Activated gamma-delta T cell (primary cell): ENCODE measurements at places on chromosomes 12 and 14.

GRCh38 chr12:57803319-57803893 is 15.1 kb downstream of the AVIL start:
- no peak for DNase-seq

DNA sequence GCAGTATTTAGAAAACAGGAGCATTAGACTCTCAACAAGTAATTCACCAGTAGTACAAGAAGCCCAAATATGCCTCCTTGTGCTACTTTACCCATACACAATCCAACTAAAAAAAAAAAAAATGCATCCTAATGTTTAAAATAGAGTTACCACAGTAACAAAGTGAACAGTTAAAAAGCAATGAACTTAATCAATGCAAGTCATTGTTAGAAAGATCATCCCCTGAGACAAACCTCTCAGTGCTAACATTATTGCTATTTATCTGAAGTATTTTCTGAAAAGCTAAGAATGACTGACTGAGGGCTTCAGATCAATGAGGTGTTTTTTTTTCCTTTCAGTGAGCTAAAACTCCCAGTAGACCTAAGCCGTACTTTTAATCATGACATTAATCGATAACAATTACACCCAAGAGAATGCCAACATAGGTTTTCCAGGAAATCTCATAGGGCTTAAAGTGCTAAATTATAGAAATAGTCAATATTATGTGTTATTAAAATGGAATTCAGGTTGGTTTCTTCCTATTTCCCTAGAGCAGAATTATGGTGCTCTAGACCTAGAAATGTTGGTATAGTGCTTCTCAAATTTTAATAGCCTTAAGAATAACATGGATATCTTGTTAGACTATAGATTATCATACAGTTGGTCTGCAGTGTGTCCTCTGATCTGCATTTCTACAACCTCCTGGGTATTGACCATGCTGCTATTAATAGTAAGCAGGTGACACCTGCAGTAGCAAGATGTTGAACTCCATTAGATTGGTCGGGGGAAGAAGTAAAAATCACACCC is 123.0 kb downstream of the PRKD1 start:
- DNase-seq, result no peak

GRCh38 chr14:59360923-59361794 is 104.0 kb downstream of the GPR135 start:
- no peak for DNase-seq

GRCh38 chr12:82746668-82747067 is 60.0 kb downstream of the TMTC2 start:
- no peak for DNase-seq

DNA sequence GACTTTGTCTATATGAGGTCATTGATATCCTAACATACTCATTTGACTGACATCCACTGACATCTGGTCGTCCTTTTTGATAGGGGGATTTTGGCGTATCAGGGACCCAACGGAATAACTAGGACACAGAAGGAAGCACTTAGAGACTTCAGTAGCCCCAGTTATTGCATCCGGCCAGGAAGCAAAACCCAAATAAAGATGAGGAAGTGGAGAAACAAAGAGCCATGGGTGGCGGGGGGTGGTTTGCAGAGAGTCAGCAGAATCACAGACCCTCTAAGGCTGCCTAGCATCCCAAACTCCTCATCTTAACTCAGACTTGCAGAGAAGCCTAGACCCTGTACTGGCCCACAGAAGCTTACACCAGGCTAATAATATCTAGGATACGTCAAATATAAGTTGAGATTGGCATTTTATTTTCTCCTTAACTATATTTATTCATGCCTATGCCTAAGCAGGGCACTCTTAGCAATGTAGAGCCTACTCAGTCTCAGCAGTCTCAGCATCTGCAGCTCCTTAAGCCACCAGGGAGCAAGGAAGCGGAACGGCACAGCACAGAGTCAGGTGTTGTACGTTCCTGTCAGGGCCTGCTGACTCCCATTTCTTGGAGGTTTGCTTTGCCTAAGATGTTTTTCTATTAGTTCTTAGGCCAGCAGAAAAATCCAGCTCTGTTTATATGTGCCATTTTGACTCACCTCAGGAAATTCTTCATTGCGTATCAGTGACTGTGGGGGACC is 45.1 kb downstream of the KCNA1 start:
- no peak for DNase-seq

- no peak for DNase-seq
Measured at GRCh38 chr12:116148844-116149243, 128.6 kb downstream of the MED13L start.

- DNase-seq, result no peak
Measured at GRCh38 chr12:89829434-89829975, 120.9 kb upstream of the ATP2B1 start.

DNA sequence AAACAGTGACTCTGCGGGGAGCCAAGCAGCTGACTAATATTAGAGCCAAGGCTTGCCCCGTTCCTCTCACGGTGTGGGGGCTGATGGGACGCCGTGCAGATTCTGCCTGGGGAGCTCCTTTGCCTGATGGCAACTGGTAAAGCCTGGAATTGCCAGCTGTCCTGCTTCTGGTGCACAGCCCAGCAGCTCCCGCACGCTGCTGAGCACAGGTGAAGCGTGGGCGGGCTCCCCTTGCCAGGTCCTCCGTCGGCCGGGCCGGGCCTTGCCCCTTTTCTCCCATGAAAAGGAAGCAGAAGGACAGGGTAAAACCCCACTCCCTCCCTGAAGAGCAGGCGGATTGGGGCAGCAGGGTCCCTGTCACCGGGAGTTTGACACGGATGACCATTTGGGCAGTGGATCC is 79.0 kb downstream of the WDR20 start:
- no peak for DNase-seq

- DNase-seq, result no peak
Measured at GRCh38 chr14:31442284-31442683, 15.0 kb downstream of the DTD2 start.

GRCh38 chr12:64470495-64470894 is 18.6 kb downstream of the TBK1 start:
- no peak for DNase-seq

DNA sequence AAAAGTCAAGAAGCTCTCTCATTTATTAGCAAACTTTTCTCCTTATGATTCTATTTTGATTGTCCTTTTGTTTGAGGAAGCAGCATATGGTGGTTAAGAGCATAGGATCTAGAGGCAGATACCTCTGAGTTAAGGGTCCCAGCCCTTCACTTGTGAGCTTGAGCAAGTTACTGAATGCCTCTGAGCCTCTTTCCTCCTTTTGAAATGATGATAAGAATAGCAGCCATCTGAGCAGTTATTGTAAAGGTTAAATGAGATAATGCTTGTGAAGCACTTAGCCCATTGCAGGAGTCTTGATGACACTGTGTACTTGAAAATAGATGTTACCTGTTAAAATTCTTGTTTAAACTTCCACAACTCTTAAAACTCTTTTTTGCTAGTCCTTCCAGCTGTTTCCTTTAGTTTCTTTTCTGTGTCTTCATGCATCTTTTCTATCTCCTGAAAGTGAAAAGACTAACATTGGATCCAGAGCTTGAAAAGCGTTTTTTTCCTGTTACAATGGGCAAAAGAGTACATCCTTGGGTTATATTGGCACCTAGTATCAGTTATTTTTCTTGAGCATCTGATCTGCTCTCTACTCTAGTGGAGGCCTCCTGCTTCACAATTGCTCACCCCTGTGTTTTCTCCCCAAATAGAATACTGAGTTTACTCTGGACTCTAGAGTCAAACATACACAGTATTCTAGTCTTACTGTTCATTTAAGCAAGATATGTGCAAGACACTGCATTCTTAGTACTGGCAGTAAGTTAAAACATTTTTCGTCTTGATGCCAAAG is 3.1 kb downstream of the HIF1A start:
- DNase-seq, result no peak

GRCh38 chr12:107607464-107608392 is 77.9 kb upstream of the PWP1 start:
- DNase-seq, result peak; percentile 17

DNA sequence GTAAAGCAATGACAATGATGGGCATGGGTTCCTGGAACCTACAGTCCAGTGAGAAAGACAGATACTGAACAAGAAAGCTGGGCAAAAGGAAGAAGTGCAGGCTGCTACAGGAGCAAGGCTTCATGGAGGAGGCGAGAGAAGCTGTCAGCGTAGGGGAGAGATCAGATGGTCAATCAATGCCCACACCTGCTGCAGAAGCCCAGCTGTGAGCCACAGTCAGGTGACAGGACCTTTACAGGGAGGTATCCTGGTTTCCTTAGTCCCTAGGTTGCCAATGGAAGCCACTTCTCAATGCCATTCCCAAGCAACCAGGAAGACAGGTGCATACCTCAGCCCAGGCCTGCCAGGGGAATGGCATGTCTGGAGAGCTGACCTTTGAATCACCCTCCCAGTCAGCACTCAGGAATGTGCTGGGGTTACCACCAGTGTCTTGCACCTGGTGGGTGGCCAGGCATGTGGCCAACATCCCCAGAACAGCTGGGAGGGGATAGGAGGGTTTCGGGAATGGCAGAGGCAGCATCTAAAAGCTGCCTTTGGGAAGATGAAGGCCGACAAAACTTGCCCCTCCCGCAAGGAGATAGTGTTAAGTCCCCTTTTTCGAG is 170.3 kb downstream of the TTC7B start:
- DNase-seq, result no peak

DNA sequence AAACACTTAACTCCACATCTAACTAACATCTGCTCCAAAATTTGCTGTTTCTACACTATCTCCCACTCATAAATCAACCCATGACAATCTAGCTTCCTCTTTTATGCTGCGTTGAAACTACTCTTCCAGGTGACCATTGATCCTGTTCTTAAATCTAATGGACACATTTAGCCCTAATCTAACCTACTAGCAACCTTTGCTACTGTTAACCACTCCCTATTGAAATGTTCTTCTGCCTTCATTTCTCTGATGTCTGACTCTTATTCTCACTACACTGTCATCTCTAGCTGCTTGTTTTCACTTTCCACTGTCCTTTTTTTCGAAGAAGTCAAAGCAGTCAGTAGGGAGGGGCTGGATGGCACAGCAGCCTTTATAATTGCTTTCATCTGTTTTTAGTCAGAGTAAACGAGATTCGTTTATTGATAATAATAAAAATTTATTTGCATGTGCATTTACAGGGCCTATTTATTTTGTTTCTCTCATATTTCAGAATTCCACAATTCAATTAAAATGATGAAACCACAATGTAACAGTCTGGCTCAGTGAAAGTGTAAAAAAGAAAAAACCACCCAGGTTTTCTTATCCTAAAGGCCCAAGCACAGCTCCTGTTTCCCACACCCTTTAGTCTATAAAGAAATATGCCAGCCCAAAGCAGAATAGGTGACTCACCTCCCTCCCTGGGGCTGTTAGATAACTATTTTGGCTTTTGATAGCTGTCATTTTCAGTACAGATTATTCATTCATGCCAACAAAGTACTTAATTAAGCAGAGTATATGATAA is 44.9 kb downstream of the ATP2B1 start:
- no peak for DNase-seq

- DNase-seq, result no peak
Measured at GRCh38 chr12:3727354-3727753, 25.6 kb downstream of the CRACR2A start.

GRCh38 chr12:24268663-24269186 is 319.3 kb upstream of the SOX5 start:
- DNase-seq, result no peak

DNA sequence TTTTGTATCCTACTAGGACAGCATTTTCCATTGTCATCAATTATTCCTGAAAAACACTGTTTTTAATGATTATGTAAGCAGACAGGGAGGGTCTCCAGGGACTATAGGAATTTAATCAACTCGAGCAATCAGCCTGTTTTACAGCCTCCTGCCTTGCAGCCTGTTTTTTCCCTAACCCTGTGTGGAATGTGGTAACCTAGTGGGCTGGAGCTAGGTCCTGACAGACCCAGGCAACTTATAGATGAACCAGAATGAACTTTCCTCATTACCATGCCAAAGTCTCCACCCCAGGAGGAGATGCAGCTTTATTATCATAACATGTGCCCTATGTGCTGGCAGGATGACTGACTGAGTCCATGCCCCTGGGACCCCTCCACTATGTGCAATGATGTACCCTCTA is 375.1 kb downstream of the BMP4 start:
- DNase-seq, result no peak

DNA sequence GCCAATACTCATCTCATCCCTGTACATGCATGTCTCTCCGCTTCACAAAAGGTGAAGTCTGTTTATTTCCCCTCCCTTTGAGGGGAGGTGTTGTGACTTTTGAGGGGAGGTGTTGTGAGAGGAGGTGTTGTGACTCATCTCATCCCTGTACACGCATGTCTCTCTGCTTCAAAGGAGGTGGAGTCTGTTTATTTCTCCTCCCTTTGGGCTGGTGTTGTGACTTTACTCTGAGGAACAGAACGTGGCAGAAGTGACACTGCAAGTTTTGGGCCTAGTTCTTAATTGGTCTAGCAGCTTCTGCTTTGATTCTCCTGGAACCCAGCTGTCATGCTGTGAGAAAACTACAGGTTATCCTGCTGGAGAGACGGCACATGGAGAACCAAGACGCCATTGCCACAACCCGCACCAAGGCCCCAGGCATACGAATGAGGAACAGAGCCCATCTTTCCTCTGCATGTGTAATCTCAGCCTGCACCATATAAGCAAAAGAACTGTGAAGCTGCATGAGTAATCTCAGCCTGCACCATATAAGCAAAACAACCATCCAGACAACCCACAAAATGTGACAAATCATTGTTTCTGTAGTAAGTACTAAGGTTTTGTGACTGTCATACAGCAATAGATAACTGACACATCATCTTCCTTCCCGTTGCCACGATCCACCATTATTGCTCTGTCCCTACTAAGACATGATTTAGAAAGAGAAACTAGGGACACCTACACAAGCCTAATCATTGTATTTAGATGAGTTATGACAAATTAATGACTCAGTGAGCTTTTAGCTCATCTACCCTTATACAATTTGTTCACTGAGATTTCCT is 30.0 kb downstream of the GALNT4 start:
- no peak for DNase-seq

DNA sequence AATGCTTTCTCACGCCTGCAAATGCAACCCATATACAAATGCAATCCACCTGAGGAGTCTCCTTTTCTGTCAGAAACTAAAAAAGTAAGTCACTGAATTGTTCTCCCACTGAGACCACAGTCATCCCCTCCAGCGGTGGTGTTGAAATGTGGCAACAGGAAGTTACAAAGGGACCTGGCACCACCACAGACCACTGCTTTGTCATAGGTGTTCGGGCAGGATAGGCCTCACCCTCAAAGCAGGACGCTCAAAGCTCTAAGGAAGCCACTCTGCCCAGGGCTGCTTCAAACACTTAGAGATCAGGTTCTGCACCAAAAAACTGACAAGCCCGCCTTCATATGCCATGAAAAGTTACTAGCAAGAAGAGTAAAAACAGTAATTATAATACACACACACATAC is 11.3 kb downstream of the PHLDA1 start:
- DNase-seq, result no peak
